ENCODE measurements at places on chromosomes 12 and 14. TPM values are rescaled to one million over a fixed set of nuclear protein-coding genes. Genes with fewer than 3 reads are reported as not detected.
A peak's percentile ranks its signal among the peaks of the same experiment; 100 is the strongest.

DNA sequence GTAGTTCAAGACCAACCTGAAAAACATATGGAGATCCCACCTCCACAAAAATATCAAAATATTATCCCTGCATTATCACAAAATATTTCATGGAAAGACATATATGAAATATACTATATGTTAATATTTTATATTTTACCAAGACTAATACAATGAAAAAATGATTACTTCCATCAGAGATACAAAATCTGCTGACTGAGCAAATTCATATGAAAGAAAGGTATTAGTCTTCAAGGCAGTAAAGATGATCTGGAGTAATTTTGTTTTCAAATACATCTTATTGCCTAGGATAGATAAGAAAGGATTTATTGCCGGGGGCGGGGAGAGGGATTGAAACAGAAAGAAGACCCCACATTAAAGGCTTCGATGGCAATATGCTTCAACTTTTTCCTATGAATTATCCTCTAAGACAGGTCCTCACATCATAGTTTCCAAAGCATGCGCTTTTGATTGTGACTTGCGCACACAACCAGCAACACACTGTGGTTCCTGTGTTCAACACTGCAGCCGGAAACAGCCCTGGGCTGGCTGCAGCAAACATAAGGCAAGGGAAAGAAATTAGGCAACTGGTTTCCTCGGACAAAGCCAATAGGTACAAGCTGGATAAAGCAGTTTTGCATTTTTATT is 83.2 kb downstream of the SPPL3 start:
- peaks cover 39% of the 10 kb centered on the region for H3K4me1 ChIP-seq
- no peak for DNase-seq
- no peaks in the 10 kb centered on the region for H3K27me3 ChIP-seq
- no peaks in the 10 kb centered on the region for H3K36me3 ChIP-seq
- H3K4me3 ChIP-seq = no peak overlapping the region

DNA sequence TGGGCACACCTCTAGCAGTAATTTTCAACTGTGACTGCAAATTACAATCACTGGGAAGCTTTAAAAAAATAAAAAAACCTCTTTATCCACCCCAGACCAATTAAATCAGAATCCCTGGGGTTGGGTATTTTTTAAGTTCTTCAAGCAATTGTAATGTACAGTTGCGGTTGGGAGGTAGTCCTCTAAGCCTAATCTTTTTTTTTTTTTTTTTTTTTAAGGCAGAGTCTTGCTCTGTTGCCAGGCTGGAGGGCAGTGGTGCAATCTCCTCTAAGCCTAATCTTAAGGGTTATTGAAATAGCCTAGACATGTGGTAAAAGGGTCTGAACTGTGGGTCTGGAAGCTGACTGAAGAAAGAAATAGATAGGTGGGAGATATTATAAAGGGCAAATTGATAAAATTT is 230.5 kb downstream of the AKAP6 start:
- no peak overlapping the region for H3K27ac ChIP-seq
- no peak overlapping the region for H3K4me3 ChIP-seq
- no peaks in the 10 kb centered on the region for H3K36me3 ChIP-seq
- H3K4me1 ChIP-seq = peaks cover 8% of the 10 kb centered on the region

DNA sequence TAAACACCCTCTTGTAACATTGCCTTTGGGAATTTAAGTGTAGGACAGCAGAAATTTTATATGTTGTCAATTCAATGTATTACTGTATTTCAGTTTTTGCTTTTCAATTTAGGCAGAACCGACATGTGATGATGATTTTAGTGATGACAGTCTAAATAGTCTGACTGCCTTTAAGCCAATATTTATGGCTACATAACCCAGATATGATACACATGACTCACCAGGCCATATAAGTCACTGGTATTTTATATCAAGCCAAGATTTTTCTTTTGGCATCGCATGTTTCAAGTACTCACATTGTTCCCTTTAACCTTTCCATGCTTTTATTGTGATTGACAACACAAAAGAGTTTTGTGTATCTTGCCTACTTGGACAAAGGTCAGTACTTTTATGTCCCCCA is 13.6 kb upstream of the PPM1A start:
- H3K27ac ChIP-seq = no peak overlapping the region
- no peak for DNase-seq
- H3K4me3 ChIP-seq = no peak overlapping the region
- peaks cover 11% of the 10 kb centered on the region for H3K36me3 ChIP-seq

- peak; percentile 70 for DNase-seq
- H3K4me3 ChIP-seq = no peak overlapping the region
Observed at GRCh38 chr12:27549801-27550652, 26.0 kb downstream of the PPFIBP1 start.

DNA sequence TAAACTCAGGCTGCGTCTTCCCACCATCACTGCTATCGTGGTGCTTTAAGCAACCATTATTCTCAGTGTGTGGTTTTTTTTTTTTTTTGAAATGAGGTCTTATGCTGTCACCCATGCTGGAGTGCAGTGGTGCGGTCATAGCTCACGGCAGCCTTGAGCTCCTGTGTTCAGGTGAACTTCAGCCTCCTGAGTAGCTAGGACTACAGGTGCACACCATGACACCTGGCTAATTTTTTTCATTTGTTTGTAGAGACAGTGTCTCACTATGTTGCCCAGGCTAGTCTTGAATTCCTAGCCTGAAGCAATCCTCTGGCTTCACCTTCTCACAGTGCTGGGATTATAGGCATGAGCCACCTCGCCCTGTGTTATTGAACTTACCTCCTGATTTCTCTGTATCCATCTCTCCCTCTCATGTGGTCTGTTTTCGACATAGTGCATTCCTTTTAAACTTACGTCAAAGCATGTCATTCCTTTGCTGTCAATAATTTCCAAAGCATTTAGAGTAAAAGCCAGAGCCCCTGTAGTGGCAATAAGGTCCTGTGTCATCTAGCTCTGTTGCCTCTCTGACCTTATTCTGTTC is 255.5 kb downstream of the SNAPC1 start:
- no peak overlapping the region for H3K27ac ChIP-seq
- DNase-seq = no peak
- no peaks in the 10 kb centered on the region for H3K36me3 ChIP-seq
- no peaks in the 10 kb centered on the region for H3K4me1 ChIP-seq

The TSPAN19 gene
- total RNA-seq = not detected

- no peak overlapping the region for H3K4me3 ChIP-seq
- H3K4me1 ChIP-seq = no peaks in the 10 kb centered on the region
- H3K27ac ChIP-seq = no peak overlapping the region
- DNase-seq = no peak
- no peaks in the 10 kb centered on the region for H3K27me3 ChIP-seq
Observed at GRCh38 chr12:125841332-125841731, 776.1 kb downstream of the AACS start.

The LRRIQ1 gene
- total RNA-seq = not detected

Measured in natural killer cell treated with Interleukin-12 subunit alpha and Interleukin-12 subunit beta and Interleukin-15 and Interleukin-18, amount 100 ng/mL, for 72 hours (primary cell).